ENCODE measurements at places on chromosomes 2 and 18. TPM values are rescaled to one million over a fixed set of nuclear protein-coding genes. Genes with fewer than 3 reads are reported as not detected.

FSHR gene
- total RNA-seq: not detected

PLA2R1 gene
- total RNA-seq: 2.2 TPM

TUBA3E gene
- total RNA-seq: 6.3 TPM

FOXD4L1 gene
- 0.09 TPM for total RNA-seq

TRIM54 gene
- 1.1 TPM for total RNA-seq

Data from A549 treated with dexamethasone at 1 μM for 4 hours (cell line).